ENCODE measurements at places on chromosomes 4 and X. TPM values are rescaled to one million over a fixed set of nuclear protein-coding genes. Genes with fewer than 3 reads are reported as not detected.
A peak's percentile ranks its signal among the peaks of the same experiment; 100 is the strongest.

DNA sequence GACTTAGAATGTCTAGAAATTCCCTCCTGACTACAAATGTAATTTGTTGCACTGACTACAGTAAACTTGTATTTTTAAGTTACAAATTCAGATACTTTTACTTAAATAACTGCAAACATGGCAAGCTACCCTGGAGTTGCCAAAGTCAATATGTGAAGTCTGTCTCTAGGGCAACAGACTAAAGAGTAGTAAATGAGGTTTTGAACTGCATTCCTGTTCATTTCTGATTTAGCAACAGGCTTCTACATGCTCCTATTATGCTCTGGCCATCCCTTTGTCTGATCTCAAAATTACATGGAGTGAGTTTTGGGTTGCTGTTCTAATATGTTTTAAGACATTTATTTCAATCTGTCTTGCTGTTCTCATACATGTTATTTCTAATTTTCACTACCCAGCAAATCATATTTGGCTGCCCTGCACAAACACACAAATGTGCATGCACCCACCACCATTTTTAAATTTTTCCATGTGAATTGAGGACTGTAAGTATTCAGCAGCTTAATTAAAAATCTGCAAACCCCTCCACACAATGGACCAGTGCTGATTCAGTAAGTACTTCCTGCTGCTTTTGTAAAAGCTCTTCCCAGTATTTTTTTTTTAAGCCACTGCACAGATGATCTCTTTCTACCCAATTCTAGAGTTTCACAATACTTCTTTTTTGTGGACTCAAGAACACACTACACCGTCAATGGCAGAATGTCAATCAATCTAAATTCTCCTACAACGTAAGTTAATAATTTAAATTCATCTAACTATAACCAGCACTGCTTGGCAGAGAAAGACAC lies 26.7 kb downstream of the SH3RF1 start:
- no peak for DNase-seq

UTP3 gene
- 15.5 TPM for total RNA-seq

NLRP2B gene
- total RNA-seq = not detected

CENPVL2 gene
- not detected for total RNA-seq

GRCh38 chrX:106698693-106699092 lies 27.8 kb upstream of the RNF128 start:
- DNase-seq = no peak

- DNase-seq = peak; percentile 45
Measured at GRCh38 chrX:8743126-8743732, 11.3 kb upstream of the ANOS1 start.

DNA sequence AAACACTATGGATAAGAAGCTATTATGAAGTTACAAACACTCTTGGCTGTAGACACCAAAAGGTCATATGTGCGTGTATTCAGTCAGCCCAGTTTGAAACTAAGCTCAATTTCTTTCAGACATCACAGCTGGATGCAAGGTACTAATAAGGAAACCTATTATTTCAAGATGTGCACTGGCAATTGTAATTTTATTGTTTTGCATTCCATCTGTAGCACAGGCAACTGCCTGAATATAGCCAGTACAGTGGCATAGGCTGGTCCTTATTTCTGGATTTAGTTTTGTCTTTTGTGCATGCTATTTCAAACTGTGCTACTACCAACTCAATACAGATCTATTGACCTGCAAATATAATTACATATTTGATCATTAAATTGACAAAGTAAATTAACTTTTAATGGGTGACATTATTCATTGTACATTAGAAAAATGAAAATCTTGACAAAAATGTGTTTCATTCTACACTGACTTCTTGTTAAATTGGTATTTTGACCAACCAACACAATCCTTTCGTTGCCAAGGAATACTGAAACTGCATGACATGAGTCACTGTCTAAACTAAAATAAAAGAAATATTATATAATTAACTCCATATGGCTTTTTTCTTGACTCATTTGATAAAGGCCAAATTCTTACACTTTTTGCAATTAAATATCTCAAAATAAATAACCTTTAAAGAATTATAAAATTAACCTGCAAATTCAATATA lies 594.3 kb upstream of the ADGRL3 start:
- no peak for DNase-seq

WDR17 gene
- total RNA-seq = 3.9 TPM

SPANXD gene
- total RNA-seq = not detected

DHRSX gene
- total RNA-seq = 14.8 TPM

- DNase-seq = no peak
Measured at GRCh38 chrX:148976571-148977400, 476.4 kb downstream of the AFF2 start.

DNA sequence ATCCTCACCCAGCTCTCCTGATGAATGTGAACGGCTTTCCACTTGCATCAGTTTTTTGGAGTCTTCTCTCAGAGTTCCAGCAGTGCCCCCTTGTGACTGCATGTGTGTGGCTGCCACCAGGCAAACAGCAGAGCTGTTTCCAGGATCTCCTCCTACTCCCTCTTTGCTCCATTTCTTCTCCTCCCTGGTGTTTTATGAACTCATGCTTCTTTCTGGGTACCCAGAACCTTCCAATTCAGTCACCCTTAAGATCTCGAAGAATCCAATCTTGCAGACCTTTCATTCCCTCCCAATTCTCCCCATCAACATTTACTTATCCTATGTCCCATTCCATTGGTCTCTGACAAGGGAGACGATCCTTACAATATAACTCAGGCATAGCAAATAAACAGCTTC lies 6.8 kb upstream of the TCEANC start:
- DNase-seq = peak; percentile 80

- DNase-seq = no peak
Measured at GRCh38 chr4:73822389-73822788, 14.1 kb upstream of the CXCL6 start.

SOX3 gene
- not detected for total RNA-seq

DNA sequence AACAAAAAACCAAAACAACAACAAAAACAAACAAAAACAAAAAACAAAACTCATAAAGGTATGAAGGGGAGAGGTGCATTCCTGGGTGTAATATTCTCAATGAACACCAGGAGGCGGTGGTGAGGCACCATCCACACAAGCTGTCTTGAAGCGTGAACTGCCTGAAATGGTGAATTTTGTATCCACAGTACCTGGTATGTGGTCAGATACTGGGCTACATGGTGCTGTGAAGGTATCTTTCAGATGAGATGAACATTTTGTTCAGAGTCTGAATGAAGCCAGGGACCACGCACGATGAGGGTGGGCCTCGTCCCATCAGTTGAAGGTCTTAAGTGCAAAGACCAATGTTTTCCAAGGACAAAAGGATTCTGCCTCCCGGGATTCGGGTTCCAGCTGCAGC lies 58.5 kb downstream of the ASMT start:
- no peak for DNase-seq

- no peak for DNase-seq
Measured at GRCh38 chr4:175910700-175911099, 98.6 kb upstream of the GPM6A start.

FATE1 gene
- total RNA-seq = not detected

- no peak for DNase-seq
Measured at GRCh38 chr4:6489927-6490326, 17.5 kb upstream of the PPP2R2C start.

GRCh38 chr4:184263910-184264732 lies 46.4 kb upstream of the ENPP6 start:
- peak; percentile 95 for DNase-seq

ADAMTS3 gene
- 0.33 TPM for total RNA-seq

DNA sequence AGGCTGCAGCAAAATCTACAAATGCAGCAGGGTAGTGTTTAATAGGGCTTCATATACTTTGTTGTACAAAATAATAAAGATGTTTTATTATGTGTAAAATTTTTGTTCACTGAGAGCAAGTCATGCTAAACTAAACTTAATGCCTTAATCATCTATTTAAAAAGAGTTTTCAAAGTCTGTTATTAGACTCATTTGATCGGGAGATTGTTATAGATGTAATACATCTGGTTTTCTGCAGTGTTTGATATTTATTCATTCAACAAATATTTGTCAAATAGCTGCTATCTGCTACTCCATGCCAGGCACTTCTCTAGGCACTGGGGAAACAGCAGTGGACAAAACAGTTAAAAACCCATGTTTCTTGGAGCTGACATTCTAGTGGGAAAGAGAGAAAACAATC lies 233.6 kb downstream of the FMR1NB start:
- DNase-seq = no peak

DNA sequence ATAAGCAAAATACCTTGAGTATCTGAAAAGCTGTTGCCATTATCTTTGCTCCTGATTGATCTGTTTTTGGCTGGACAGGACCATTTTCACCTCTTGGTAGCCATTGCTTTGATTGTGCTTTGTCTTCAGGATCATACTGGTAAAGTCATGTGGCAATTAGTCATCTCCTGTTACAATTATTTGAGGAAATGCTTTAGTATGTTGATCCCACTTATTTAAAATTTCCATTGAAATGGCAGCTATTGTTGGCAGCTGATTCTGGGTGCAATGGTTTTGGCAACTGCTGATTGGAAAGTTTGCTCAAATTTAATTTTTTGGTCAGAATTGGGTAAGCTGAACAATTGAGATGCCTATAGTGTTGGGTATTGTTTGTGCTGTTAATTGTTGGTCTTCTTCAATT lies 238.3 kb upstream of the TLL1 start:
- DNase-seq = no peak

DNA sequence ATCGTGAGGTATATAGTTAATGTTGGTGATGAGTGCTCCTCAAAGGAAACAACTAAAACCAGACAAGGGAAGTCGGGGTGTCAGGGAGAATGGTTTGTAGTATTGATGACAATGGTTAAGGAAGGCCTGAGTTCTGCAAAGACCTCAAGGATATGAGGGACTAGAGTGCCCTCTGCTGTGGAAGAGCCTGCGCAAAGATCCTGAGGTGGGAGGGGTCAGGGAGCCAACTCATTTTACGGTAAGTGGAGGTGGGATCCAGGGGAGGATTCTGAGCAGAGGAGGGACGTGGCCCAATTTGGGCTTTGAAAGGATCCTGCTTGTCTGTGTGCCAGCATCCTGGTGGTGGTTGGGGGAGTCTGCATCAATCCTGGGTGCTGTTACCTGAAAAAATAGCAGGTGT lies 11.3 kb downstream of the UBA1 start:
- DNase-seq = no peak

DNA sequence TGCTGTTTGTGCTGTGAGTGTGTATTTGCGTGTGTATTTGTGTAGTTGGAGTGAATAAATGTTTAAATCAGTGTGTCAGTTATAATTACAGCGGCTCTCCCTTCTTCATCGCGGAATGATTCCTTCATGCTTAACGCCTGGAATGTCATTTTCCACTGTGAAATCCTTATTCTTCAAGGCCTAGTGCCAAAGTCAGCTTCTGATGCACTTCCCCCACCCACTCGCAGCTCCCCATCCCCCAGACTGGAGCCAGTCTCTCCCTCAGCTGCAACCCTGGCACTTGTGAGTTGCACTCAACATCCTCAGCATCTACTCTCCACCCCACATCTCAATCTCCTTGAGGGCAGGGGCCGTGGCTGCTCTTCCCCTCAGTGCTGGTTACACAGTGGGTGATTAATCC lies 583.0 kb downstream of the BCOR start:
- no peak for DNase-seq

SPARCL1 gene
- total RNA-seq = 141 TPM
